Upper lobe of left lung (tissue), 6 donors: ENCODE measurements at places on chromosomes 2 and 18. TPM values are rescaled to one million over a fixed set of nuclear protein-coding genes. Genes with fewer than 3 reads are reported as not detected.

DNA sequence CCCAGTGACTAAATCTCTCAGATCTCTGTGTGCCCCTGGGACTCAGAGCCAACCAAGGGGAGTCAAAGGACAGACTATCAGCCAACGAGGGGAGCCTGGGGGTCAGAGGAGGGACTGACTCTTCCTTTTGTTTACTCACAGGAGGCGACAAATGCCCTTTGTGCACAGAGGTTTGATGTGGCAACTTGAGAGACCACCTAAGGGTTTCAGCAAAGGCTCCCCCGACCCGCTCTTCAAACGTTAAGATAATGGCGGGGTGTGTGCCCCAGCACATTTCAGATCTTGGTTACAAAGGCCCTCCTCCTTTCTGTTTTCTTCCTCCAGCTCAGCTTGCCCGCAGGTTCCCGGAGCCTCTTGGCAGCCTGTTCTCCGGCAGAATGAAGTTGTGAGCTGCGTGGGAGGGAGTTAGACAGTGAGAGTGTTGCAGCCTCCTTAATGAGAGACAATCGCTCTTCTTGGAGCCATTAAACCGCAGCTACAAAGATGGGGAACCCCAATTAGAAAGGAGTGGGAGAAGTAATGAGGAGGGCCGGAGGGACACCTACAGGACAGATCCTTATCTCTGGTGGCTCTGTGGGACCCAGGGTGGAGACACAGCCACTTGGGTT lies 76.2 kb downstream of the KIAA2012 start:
- no peaks in the 10 kb centered on the region for H3K4me1 ChIP-seq
- no peaks in the 10 kb centered on the region for H3K27me3 ChIP-seq
- no peak for DNase-seq
- H3K4me3 ChIP-seq: no peak overlapping the region

DNA sequence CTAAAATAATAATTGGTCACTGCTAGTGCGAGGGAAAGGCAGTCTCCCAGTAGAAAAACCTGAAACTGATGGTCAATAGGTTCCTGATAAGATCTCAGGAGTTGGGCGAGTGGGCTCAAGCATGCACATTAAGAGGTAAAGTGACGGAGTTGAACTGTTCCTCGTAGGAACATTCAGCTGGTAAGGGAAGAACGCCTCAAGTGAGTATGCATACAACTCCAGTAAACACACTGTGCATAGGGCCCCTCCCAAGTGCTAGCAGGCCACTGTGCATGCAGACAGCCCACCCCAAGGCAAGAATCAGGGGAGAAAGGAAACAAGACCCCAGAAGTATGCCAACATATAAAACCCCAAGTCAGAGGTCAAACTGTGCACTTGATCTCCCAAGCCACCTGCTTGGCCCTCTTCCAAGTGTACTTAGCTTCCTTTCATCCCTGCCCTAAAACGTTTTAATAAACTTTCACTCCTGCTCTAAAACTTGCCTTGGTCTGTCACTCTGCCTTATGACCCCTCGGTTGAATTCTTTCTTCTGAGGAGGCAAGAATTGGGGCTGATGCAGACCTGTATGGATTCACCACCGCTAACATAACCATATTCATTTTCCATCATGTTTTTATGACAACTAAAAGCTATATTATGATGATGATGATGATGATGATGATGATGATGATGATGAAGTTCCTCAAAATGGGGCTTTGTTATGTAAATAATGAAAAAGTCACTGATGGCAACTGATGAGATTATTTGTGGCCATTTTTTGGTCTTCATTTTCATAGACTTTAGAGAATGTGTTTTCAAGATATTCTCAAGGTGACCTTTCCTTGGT lies 118.0 kb upstream of the RAB27B start:
- no peak overlapping the region for H3K27ac ChIP-seq
- H3K4me3 ChIP-seq: no peak overlapping the region
- H3K27me3 ChIP-seq: no peaks in the 10 kb centered on the region

DNA sequence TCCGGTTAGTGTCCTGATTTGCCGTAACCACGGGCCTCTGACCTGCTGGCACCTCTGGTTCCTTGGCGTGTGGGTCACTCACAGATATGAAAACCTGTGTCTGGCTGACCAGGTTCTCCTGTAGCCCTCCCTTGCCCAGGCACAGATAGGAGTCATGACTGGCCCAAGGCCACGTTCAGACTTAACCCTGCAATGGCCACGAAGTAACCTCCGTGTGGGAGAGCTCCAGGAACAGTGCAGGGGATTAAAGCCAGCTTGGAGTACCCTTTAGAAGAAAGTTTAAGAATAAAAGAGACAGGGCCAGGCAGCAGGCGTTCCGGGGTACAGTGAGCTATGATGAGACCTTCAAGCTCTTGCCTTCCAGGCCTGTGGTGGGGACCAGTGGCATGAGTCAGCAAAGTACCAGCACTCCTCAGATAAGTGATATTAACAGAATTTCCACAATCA lies 25.5 kb downstream of the CENPO start:
- H3K27me3 ChIP-seq: no peaks in the 10 kb centered on the region
- no peak for DNase-seq
- H3K36me3 ChIP-seq: peaks cover 35% of the 10 kb centered on the region

Gene SKA1
- total RNA-seq: not detected

Gene UGT1A4
- total RNA-seq: 0.24 TPM

GRCh38 chr2:174630107-174630506 lies 32.5 kb upstream of the WIPF1 start:
- H3K36me3 ChIP-seq: peaks cover 4% of the 10 kb centered on the region
- H3K27ac ChIP-seq: no peak overlapping the region
- no peak overlapping the region for H3K4me3 ChIP-seq
- no peak for DNase-seq

Gene C2orf92
- total RNA-seq: 31.7 TPM

GRCh38 chr2:144999071-144999875 lies 479.4 kb upstream of the ZEB2 start:
- H3K4me1 ChIP-seq: no peaks in the 10 kb centered on the region
- H3K27ac ChIP-seq: no peak overlapping the region
- DNase-seq: no peak
- H3K4me3 ChIP-seq: no peak overlapping the region
- H3K36me3 ChIP-seq: no peaks in the 10 kb centered on the region
- H3K27me3 ChIP-seq: no peaks in the 10 kb centered on the region

Gene RSAD2
- total RNA-seq: 10.7 TPM

- no peak overlapping the region for H3K4me3 ChIP-seq
- no peaks in the 10 kb centered on the region for H3K36me3 ChIP-seq
- H3K4me1 ChIP-seq: peaks cover 19% of the 10 kb centered on the region
- DNase-seq: no peak
- H3K27ac ChIP-seq: no peak overlapping the region
- H3K27me3 ChIP-seq: no peaks in the 10 kb centered on the region
These were observed 5.1 kb downstream of the PSD4 start for GRCh38 chr2:113178891-113179290.

DNA sequence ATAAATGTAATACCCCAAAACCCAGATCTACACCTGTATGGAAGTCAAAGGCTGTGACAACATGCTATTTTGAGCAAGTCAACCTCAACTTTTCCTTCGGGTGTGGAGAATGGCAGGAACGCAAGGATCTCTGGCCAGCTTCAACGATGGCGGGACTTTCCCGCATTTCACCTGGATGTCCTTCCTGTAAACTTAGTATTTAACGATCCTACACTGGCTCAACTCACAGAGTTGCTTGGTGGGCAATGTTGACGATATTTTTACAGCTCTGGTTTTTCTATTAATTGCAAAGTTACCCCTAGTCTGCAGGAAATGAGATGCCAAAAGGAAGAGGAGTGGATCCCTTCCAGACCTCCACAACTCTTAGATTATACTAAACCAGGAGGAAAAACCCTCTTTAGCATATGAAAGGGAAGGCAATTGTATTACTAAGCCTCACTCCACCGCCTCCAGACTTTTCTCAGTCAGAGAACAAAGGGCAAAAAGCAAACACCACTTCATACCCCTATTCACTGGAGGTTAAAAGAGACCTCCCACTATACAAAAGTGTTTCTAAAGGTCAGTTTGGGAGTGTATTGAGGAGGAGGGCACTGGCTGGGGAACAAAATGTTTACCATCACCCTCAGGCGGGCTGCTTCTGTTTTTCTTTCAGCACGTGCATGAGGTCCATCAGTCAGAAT lies 56.5 kb upstream of the ACVR1 start:
- no peak overlapping the region for H3K27ac ChIP-seq
- no peaks in the 10 kb centered on the region for H3K27me3 ChIP-seq
- no peak for DNase-seq
- H3K4me3 ChIP-seq: no peak overlapping the region
- H3K36me3 ChIP-seq: no peaks in the 10 kb centered on the region

Gene PTGR3
- 12.2 TPM for total RNA-seq

DNA sequence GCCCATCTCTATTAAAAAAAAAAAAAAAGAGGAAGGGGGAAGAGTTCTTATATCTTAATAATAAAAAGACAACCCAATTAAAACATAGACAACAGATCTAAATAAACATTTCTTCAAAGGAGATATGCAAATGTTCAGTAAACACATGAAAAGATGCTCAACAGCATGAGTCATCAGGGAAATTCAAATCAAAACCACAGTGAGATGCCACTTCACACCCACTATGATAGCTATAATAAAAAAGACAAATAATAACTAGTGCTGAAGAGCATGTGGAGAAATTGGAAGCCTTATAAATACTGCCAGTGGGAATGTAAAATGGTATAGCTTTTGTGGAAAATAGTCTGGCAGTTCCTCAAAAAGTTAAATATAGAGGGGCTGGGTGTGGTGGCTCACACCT lies 61.5 kb upstream of the CYP20A1 start:
- peaks cover 16% of the 10 kb centered on the region for H3K36me3 ChIP-seq
- H3K4me3 ChIP-seq: no peak overlapping the region
- H3K27ac ChIP-seq: no peak overlapping the region
- H3K4me1 ChIP-seq: no peaks in the 10 kb centered on the region
- H3K27me3 ChIP-seq: no peaks in the 10 kb centered on the region

- no peaks in the 10 kb centered on the region for H3K36me3 ChIP-seq
- no peaks in the 10 kb centered on the region for H3K27me3 ChIP-seq
- no peak for DNase-seq
- no peak overlapping the region for H3K27ac ChIP-seq
- H3K4me1 ChIP-seq: no peaks in the 10 kb centered on the region
- H3K4me3 ChIP-seq: no peak overlapping the region
These were observed 301.3 kb upstream of the RAB12 start for GRCh38 chr18:8307960-8308359.

DNA sequence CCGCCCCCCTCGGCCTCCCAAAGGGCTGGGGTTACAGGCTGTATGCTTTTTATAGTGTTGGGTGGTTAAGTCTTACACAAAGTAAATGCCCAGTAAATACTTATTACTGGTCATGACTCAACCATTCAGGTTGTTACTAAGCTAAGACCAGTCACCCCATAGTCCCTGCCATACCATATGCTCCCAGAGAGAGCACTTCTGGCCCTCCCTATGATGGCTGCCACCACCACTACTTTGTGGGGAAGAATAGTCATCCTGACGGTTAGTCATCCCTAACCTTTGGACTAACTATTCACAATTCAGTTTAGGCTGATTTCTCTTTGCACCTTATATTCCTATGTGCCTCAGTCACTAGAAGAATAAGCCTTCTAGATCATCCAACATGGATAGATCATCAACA lies 42.0 kb upstream of the MSH2 start:
- H3K27me3 ChIP-seq: no peaks in the 10 kb centered on the region
- H3K27ac ChIP-seq: no peak overlapping the region
- no peaks in the 10 kb centered on the region for H3K36me3 ChIP-seq
- DNase-seq: no peak
- H3K4me1 ChIP-seq: no peaks in the 10 kb centered on the region
- H3K4me3 ChIP-seq: no peak overlapping the region

- no peaks in the 10 kb centered on the region for H3K4me1 ChIP-seq
- no peaks in the 10 kb centered on the region for H3K27me3 ChIP-seq
- H3K4me3 ChIP-seq: no peak overlapping the region
- H3K27ac ChIP-seq: no peak overlapping the region
- no peak for DNase-seq
These were observed 152.9 kb downstream of the ALPK2 start for GRCh38 chr18:58476022-58476421.

Gene LIMS3
- total RNA-seq: not detected

DNA sequence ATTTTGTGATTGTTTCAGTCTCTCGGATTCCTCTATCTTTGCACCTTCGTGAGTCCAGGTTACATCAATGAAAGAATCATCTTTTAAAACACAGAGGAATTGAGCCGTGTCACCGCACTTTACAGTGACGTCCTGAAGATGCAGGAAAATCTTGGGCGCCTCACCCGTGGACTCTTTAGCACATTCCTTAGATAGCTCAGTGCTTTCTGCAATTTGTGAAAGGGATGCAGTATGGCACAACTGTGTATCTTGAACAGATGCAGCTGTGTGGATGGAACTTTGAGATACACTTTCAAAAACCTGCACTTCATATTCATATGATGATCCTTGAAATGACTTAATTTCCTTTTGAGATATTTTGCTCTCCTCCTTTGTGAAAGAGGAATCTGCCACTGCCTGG lies 50.9 kb downstream of the TTN start:
- H3K4me1 ChIP-seq: no peaks in the 10 kb centered on the region
- no peak overlapping the region for H3K27ac ChIP-seq
- no peak for DNase-seq
- no peaks in the 10 kb centered on the region for H3K36me3 ChIP-seq

Gene R3HDM1
- total RNA-seq: 43.0 TPM

DNA sequence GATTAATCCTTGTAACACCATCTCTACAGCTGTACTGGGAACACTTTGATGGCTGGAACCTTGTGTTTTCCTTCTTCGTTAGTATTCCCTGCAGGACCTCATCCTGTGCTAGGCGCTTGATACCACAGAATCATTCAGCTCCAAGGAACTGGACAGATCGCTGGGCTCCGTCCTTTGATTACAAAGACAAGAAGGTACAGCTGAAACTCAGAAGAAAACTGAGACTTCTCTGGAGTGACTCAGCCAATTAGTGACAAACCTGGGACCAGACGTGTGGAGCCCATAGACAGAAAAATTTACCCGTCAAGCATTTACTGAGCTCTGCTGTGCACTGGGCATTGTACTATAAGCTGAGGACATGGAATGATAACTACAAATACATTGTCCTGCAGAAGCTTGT lies 67.3 kb downstream of the NCKAP5 start:
- H3K36me3 ChIP-seq: no peaks in the 10 kb centered on the region
- H3K27ac ChIP-seq: no peak overlapping the region
- H3K4me1 ChIP-seq: peaks cover 9% of the 10 kb centered on the region
- no peaks in the 10 kb centered on the region for H3K27me3 ChIP-seq
- H3K4me3 ChIP-seq: no peak overlapping the region
- no peak for DNase-seq

Gene HOXD13
- total RNA-seq: not detected

Gene POTEC
- not detected for total RNA-seq

DNA sequence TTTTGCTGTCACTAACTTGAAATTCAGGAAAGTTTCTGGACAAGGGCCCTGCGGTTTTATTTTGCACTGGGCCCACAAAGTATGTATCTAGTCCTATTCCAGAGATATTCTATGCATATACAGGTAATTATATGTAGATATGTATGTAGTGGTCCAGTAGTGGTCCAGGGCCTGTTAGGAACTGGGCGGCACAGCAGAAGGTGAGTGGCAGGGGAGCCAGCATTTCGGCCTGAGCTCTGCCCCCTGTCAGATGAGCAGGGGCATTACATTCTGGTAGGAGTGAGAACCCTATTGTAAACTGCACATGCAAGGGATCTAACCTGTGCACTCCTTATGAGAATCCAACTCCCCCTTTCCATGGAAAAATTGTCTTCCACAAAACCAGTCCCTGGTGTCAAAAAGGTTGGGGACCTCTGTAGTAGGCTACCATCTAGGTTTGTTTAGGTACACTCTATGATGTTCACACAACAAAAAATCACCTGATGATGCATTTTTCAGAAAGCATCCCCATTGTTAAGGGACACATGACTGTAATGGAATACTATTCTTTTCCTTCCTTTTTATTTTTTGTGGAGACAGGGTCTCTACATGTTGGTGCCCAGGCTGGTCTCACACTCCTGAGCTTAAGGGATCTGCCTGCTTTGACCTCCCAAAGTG lies 2.8 kb upstream of the PPP4R3B start:
- peaks cover 59% of the 10 kb centered on the region for H3K4me1 ChIP-seq
- H3K36me3 ChIP-seq: no peaks in the 10 kb centered on the region
- H3K27me3 ChIP-seq: no peaks in the 10 kb centered on the region
